ENCODE measurements at places on chromosomes 16 and 17.
A peak's percentile ranks its signal among the peaks of the same experiment; 100 is the strongest.

GRCh38 chr16:59385959-59386358, 651.8 kb upstream of the GOT2 start:
- no peak for DNase-seq

DNA sequence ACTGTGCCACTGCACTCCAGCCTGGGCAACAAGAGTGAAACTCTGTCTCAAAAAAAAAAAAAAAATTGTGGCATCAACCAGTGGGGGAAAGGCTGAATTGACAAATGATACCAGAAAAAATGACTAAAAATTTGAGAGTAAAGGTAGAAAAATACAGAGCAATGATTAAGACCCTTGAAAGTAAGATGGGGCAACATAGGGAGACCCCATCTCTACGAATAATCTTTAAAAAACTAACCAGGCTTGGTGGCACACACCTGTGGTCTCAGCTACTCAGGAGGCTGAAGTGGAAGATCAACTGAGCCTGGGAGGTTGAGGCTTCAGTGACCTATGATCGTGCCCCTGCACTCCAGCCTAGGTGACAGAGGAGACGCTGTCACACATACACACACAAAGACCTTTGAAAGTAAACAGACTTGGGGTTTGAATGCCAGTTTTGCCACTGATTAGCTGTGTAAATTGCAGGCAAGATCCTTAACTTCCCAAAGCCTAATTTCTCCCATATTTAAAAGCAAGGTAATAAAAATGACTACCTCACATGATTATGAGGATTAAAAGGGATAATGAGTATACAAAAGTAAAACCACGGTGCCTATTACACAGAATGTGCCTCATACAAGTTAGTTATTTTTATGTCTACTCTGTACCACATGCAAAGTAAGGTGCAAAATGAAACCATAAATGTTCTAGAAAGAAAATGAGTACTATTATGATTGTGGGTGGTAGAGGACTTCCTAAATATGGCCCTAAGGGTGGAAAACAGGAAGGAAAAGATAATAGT, 21.7 kb upstream of the PAFAH1B1 start:
- no peak for DNase-seq

DNA sequence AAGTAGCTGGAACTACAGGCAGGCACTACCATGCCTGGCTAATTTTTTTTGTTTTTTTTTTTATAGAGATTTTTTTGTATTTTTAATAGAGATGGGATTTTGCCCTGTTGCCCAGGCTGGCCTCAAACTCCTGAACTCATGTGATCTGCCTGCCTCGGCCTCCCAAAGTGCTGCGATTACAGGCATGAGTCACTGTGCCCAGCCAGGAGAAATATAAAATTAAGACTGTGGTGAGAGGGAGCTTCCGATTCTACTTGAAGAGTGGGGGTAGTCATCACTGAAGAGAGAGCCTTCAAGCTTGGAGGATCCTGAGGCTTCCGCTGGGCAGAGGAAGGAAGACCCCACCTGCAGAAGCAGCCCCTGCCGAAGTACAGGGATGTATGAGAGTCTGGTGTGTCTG, 34.4 kb upstream of the RGS9 start:
- DNase-seq: no peak

GRCh38 chr16:83510906-83511305, 296.9 kb upstream of the HSBP1 start:
- DNase-seq: no peak

- DNase-seq: no peak
Observed at GRCh38 chr17:64994781-64995538, 61.6 kb downstream of the GNA13 start.

DNA sequence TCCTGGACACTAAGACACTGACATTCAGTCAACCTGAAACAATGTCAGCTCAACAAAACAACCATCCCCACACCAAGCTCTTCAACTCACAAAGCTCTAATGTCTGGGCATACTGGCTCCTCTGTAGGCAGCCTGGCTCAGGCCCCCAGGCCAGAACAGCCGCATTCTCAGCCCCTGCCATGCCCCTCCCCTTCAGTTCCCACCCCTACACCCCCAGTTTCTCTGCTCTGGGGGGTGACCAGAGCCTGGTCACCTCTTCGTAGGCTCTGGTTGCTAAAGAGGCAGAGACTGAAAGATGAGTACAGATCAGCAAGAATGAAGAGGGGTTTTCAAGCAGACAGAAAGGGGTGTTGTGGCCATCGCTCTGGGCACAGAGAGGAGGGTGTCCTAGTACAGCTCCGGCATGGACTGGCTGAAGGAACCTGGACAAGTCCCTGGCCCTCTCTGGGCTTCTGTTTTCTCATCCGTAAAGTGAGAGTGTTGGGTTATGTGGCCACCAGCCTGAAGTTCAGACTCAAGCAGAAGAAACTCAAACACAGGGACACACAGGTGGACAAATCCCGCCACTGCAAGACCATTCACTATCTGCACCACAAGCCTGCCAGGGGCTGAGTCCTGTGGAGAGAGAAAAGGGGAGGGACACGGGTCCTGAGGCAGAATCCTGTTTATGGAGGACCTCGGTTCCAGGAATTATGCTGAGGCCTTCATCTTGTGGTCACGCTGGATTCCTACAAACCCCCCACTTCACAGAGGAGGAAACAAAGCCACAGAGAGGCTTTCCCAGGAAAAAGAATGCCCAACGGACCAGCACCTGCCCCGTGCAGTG, 987 bp upstream of the SLC4A1 start:
- DNase-seq: no peak

DNA sequence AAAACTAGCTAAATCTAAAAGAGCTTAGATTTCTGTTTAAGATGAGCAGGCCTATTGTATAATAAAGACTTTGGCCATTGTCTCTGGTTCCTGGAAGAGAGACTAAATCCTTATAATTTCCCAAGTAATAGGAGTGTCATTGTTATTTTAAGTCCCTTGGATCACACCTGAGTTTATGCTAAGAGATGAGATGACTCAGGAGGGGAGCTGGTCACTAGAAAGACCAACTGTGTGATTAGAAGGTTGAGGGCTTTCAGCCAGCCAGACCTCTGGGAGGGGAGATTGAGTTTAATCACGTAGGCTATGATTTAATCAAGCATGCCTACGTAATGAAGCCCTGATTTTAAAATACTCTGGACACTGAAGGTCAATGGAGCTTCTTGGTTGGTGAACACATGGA, 156.9 kb upstream of the C17orf78 start:
- no peak for DNase-seq

GRCh38 chr17:71234349-71234748, 886.5 kb upstream of the SOX9 start:
- DNase-seq: no peak

- no peak for DNase-seq
Observed at GRCh38 chr16:9123871-9124270, 32.4 kb downstream of the HAPSTR1 start.

DNA sequence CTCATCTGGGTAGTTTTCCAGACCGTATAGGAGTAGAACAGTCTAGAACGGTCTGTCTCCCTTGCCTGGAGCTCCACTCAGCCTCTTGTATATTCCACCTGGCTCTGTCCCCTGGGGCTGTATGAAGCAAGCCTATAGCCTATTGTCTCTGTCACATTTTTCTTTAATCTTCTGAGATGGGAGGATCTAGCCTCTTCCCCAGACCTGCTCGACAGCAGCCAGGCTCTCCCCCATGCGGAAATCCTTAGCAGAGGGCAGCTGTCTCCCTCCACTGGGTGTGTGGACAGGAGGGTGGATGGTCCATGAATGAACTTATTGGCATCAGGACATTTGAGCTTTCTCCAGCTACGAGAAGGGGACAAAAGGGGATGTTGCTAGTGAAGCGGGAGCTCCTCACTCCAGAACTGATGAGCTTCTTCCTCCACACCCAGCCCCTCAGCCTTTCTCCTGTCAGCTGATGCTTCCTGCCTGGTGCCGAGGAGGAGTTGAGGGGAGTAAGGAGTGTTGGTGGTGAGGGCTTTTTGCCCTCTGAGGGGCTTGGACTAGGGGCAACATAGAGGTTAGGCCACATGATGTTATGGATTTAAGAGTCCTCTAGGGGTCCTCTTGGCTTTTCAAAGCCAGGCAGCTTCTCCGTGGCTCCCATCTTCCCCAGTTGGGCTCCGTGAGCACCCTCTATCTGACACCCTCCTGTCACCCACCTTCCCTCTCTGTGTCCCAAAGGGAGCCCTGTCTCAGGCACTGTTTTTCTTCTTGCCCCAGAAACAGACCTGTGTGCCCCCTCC, 28.0 kb downstream of the ARHGAP23 start:
- DNase-seq: no peak

- DNase-seq: no peak
Observed at GRCh38 chr16:66204756-66205155, 161.7 kb upstream of the CDH5 start.

GRCh38 chr16:27586711-27587110, 36.8 kb downstream of the KATNIP start:
- DNase-seq: no peak

DNA sequence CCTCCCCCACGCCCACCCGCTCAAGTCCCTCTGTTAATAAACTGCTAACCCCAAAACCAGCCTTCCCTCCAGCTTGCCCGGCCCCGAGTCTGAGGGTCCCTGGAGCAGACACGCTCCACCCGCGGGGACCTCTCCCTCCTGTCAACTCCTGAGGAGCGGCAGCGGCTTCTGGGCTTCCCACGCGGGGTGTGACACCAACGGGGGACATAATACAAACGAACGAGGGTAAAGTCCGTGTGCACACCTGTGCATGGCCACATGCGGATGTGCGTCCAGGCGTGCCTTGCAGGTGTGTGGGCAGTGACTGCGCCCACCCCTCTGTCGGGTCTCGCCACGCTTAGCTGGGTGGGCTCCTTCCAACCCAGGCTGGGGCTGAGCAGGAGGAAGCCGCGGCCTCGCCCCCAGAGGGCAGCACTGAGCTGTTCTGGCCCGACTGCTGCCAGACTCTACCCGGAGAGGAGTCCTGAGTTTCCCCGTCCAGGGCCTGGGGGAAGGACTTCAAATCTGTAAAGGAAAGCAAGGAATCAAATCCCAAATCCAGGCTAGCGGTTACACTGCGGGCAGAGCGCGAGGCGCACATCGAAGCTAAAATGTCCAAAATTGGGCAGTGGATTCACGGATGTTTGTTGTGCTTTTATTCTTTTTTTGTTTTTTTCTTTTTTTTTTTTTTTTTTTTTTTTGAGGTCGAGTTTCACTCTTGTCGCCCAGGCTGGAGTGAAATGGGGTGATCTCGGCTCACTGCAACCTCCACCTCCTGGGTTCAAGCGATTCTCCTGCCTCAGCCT, 24.2 kb upstream of the KRT17 start:
- DNase-seq: peak; percentile 91

DNA sequence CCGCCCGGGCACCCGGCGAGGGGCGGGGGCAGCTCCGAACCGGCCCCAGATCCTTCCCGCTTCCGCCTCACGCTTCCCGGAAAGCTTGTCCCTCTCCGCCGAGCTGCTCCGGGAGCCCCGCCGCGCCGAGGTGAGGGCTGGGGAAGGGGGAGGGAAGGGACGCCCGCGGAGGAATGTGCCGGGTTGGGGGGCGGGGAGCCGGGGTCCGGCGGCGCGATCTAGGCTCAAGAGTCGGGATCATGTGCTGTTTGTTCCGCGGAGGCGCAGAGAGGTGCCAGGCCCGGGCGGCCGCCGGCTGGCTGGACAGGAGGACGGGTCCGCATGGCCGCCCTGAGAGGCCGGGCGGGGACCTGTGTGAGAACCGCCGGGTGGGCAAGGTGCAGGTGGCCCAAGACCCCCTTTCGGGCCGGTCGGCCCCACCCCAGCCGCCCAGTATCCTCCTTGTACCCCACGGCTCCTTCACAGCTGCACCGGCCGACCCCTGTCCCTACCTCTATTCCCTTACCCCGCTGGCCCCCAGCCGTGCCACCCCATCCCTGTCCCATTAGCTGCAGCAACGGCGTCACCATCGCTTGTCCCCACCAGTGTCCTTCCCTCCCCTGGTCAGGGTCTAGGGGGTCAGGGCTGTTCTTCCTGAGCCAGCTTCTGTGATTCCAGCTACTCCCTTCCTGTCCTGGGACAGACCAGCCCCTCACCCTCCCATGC, 429 bp downstream of the KIF1C start:
- no peak for DNase-seq

GRCh38 chr17:61723183-61723582, 132.2 kb upstream of the NACA2 start:
- DNase-seq: no peak

Measured in stimulated activated CD4-positive, alpha-beta T cell treated with anti-CD3 and anti-CD28 coated beads, Interleukin-2, amount 100 ng/mL, for 24 hours (primary cell).